MCF 10A (cell line): ENCODE measurements at places on chromosomes 12 and 14. TPM values are rescaled to one million over a fixed set of nuclear protein-coding genes. Genes with fewer than 3 reads are reported as not detected.

GRCh38 chr12:69880571-69880970 lies 55.5 kb downstream of the MYRFL start:
- no peak overlapping the region for H3K27ac ChIP-seq
- H3K4me3 ChIP-seq, result no peak overlapping the region
- H3K4me1 ChIP-seq, result peaks cover 7% of the 10 kb centered on the region
- no peaks in the 10 kb centered on the region for H3K27me3 ChIP-seq

The SLCO1B3 gene
- total RNA-seq, result not detected in 2 replicates

DNA sequence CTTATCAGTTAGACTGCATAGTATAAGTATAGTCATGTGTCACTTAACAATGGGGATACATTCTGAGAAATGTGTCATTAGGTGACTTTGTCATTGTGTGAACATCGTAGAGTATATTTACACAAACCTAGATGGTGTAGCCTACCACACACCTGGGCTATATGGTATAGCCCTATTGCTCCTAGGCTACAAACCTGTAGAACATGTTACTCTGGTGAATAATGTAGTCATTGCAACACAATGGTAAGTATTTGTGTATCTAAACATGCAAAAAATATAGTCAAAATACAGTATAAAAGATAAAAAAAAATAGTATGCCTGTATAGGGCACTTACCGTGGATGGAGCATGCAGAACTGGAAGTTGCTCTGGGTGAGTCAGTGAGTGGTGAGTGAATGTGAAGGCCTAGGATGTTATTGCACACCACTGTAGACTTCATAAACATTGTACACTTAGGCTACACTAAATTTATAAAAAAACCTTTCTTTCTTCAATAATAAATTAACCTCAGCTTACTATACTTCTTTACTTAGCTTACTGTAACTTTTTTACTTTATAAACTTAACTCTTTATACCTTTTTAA lies 40.3 kb upstream of the ANKS1B start:
- H3K27me3 ChIP-seq, result no peaks in the 10 kb centered on the region
- no peaks in the 10 kb centered on the region for H3K36me3 ChIP-seq
- DNase-seq, result no peak
- H3K4me3 ChIP-seq, result no peak overlapping the region

The SCNN1A gene
- total RNA-seq, result 136 and 139 TPM in 2 replicates

DNA sequence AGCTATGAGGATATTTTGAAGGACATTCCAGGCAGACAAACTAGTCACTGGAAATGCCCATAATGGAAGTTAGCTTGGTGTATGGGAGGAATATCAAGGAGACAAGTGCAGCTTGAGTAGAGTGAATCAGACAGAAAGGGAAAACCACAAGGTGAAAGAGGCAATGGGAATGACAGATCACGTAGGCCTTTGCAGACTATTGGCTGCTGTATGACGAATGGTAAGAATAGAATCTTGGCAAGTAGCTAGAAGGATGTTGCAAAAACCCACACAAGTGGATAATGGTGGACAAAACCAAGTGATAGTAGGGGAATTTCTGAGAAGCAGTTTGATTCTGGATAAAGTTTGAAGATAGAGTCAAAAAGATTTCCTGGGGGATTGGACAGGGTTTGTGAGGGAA lies 196.9 kb upstream of the NOVA1 start:
- peaks cover 5% of the 10 kb centered on the region for H3K4me1 ChIP-seq
- no peak overlapping the region for H3K27ac ChIP-seq
- peak; percentile 5 for DNase-seq

DNA sequence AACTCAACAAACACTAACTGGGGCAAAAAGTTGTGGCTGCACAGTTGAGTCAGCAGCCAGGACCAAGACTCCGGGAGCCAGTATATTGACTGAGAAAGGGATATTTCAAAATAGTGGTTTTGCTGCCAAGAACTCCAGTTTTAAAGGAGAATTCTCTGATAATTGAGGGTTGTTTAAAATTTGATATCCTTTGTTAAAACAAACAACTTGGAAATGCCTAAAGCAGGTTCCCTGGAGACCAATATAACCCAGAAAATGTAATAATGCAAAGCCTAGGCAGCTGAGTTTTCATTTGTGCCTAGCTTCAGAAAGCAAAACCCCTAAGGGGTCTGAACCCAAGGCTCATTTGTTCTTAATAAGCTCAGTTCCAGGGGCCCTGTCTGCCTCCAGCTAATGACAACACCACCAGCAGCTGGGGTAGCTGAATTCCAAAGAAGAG lies 311.7 kb upstream of the CCDC196 start:
- H3K4me3 ChIP-seq, result no peak overlapping the region
- H3K27me3 ChIP-seq, result peaks cover 49% of the 10 kb centered on the region
- H3K4me1 ChIP-seq, result no peaks in the 10 kb centered on the region
- H3K27ac ChIP-seq, result no peak overlapping the region
- H3K36me3 ChIP-seq, result no peaks in the 10 kb centered on the region
- no peak for DNase-seq

- H3K4me3 ChIP-seq, result no peak overlapping the region
- peaks cover 4% of the 10 kb centered on the region for H3K36me3 ChIP-seq
- H3K27ac ChIP-seq, result no peak overlapping the region
- DNase-seq, result no peak
Observed at GRCh38 chr12:110222433-110222832, 58.6 kb upstream of the ATP2A2 start.

- H3K27me3 ChIP-seq, result no peaks in the 10 kb centered on the region
- H3K27ac ChIP-seq, result no peak overlapping the region
- no peak for DNase-seq
- peak overlapping the region; percentile 56 for H3K4me3 ChIP-seq
Observed at GRCh38 chr14:93787465-93788292, 606 bp downstream of the PRIMA1 start.

The BAG5 gene
- total RNA-seq, result 30.9 and 35.3 TPM in 2 replicates

GRCh38 chr12:48031135-48031960 lies 27.1 kb upstream of the COL2A1 start:
- no peaks in the 10 kb centered on the region for H3K36me3 ChIP-seq
- DNase-seq, result no peak
- H3K27ac ChIP-seq, result no peak overlapping the region
- H3K4me1 ChIP-seq, result no peaks in the 10 kb centered on the region

The SIX4 gene
- 12.9 and 13.6 TPM in 2 replicates for total RNA-seq
